ENCODE measurements at places on chromosomes 4 and X.

DNA sequence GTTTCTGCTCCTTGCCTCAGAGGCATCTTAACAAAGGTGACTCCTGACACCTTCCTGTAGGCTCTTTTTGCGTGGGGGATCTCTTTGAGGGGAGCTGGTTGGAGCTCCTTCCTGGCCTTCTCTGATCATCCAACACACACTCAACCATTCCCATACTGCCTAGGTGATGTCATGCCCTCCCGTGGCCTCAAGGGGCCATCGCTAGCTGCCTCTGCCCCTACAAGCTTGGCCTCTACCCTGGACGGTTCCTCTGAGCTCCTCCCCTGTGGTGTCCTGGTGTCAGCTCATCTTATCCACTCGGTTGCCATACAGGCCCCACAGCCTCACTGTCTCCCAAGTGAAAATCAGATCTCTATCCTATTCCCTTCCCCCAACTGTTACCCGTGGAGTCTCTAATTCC, 13.7 kb upstream of the ZNF185 start:
- no peak for DNase-seq

DNA sequence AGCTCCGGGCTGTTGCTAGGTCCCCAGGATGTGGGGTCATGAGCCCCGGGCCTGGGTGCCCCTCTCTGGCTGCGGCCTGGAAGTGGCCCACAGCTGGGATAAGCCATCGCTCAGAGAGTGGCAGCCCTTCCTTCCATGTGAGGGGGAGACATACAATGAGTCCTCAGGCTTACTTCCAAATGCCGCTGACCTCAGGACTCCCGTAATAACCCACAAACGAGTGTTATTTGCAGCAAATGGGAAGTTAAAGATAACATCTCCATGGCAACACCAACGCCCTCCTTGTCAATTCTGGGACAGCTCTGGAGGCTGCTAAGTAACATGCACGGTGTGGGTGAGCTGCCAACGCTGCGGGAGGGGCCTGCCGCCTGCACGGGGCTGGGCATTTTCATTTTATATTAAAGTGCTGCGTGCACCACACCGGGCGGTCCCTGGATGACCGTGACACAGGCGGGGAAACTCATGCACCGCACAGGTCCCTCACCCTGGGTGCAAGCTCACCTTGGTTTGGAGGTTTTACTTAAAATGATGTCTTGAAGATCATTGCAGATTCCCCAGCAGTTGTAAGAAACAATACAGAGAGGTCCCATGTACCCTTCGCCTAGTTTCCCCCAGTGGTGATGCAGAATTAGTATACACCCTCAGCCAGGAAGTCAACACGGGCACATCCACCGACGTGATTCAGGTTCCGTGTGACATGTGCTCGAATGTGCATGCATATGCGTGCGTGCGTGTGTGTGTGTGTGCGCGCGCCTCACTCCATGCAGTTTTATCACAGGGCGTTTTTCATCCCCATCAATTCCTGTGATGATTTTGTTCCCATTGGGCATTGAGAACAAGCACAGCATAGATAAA, 79.4 kb downstream of the ABLIM2 start:
- DNase-seq, result no peak

- DNase-seq, result peak; percentile 44
Measured at GRCh38 chr4:99816545-99817308, at the start of gene DAPP1. Gene DAPP1 (plus strand): TSS chr4:99816827. CDS start chr4:99816914, 87 bp downstream.

DNA sequence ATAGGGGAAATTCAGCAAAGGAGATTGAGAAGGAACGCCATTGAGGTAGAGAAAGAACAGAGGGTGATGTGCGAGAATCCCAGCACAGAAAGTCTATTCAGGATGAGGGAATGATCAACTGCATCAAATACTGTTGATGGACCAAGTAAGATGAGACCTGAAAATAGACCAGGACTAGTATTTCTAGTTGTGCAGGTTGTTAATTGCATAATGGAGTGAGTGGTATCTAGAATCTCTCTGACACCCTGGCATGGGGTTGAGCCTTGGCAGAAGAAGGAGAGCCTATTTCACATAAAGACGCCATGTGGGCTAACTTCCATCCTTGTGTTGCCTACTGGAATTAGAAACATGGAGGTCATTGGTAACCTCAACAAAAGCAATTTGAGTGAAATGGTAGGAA, 135.6 kb downstream of the TMEM164 start:
- DNase-seq, result no peak

- DNase-seq, result no peak
Measured at GRCh38 chr4:169859366-169860216, 101.8 kb upstream of the HPF1 start.

- DNase-seq, result no peak
Measured at GRCh38 chrX:56783450-56783831, 54.4 kb downstream of the NBDY start.

DNA sequence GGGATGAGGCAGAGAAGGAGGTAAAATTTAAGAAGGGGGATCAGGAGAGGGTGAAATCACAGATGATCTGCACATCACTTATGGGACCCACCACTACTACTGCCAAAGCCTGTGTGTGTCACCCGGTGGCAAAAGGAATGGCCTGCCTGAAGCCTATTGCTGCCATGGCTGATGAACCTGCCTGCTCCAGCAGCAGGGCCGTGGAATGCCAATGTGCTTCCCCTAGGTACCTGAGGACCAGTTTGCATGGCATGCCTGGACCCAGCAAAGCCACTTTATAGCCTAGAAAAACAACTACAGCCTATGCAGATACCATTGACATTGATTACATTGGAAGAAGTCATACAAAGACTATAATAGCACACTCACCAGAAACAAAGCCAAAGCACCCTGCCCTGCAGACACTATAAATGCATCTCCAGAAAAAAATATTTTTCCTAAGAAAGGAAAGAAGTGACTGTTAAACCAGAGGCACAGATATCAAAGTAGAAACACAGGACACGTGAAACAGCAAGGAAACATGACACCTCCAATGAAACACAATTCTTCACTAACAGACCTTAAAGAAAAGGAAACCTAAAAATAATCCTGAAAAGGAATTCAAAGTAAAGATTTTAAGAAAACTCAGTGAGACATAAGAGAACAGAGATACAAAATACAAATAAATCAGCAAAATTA, 680.7 kb upstream of the GRID2 start:
- DNase-seq, result no peak

DNA sequence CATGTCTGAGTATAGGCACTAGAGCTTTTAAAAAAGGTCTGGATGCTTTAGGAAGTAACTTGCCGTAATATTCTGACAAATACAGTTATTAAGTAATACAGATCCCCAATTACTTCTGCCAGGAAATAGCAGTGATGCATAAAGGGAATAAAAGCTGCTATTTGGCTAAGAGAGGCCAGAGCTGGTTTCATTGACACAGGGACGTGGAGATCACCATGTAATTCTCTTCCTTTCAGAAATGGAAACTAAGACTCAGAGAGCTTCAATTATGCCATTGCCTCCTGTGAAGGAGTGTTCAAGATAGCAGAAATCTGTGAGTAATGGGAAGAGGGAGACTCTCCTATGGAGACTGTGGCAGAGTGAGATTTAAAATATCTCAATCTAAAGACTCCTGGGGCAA, 238.1 kb downstream of the SLITRK2 start:
- DNase-seq, result no peak

DNA sequence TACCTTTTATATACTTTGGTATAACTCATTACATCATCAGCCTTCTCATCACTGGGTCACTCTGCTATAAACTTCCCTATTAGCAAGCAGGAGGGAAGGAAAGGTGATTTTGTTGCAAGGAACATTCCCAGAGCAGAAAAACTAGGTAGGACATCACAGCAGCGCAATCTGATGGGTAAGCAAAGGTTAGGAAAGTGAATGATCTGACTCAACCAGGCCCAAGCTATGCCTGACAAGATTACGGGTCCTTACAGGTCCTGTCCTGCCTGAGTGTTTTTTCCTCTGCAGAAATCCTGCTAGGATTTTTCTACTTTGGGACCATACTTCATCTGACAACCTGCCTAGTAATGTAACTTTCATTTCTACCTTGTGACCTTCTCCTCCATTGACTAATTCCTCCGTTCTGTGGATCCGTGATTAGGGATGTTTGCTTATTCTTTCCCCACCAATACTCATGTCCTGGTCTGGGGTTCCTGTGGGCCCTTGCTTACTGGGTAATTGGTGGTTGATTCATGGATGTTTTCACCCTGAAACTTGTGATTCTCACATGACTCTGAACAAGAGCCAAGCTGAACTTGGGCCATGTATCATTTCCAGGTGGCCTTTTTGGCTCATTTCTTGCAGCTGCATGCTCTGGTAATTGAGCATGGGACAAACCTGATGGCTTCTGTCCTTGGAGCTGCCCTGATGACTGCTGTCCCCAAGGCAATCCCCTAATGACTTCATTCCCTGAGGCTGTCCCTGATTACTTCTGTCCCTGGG, 111.9 kb upstream of the KIT start:
- DNase-seq, result no peak

- no peak for DNase-seq
Measured at GRCh38 chrX:104342065-104342464, 87.3 kb upstream of the ESX1 start.

- DNase-seq, result no peak
Measured at GRCh38 chr4:143362349-143363046, 25.8 kb downstream of the GAB1 start.

- DNase-seq, result no peak
Measured at GRCh38 chr4:128930051-128930450, 120.6 kb downstream of the JADE1 start.

- DNase-seq, result no peak
Measured at GRCh38 chrX:100379388-100379986, 30.6 kb downstream of the PCDH19 start.

DNA sequence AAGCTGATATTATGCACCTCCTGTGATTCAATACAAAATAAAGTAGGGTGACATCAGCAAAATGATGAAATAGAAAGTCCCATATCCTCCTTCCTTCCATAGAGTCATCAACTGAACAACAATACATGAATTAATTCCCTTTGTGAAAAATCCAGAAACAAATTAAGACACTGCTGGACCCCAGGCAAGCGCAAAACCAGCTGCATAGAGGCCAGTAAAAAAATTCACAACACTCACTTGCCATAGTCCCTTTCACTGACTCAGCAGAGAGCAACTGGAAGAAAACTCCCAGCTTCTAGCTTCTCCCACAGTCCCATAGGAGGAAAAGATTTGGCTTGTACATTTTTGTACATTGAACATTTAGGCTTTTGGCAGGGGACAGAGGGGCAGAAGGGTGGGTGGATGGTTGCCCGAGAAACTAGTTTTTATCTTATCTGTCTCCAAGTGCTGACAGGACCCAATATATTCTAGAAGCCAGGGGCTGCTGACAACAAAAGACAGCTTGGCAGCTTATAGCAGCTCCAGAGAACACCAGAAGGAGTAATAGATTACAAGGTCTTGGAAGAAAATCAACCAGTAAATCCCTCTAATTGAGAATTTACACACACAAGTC, 124.6 kb downstream of the NDST3 start:
- DNase-seq, result no peak

GRCh38 chr4:6437826-6438238, 34.6 kb downstream of the PPP2R2C start:
- no peak for DNase-seq

DNA sequence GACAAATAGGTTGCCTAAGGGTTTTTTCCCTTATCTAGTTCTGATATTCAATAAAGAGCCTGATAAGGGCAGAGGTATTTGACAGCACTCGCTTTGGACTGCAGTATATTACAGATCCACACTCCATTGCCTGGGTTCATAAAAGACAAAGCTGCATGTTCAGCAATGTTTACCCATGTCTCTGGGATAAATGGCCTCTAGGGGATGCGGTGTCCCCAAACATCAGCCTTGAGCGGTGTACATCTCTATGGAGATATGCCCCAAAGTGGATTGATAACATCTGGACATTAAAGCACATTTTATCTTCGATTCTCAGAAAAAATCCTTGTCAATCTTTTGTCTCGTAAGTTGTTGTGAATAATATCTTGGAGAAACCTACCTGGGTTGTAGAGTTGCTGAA, 660.8 kb upstream of the AADAT start:
- no peak for DNase-seq

DNA sequence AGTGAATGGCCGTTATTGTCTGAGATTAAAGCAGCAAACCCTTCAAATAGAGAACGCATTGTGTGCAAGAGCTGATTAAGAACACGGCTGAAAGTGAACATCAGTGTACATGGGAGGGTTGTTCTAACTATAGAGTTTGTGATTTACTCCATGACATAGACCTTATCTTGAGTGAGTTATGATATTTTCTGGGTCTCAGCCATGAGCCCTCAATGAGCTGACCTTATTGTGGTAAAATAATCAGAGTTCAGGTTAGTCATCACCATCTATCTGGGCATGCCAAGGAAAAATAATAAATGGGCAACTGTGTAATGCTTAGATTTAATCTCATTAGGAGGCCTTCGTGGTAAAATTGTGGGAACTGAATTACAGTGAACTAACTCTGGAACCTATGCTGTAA, 33.2 kb upstream of the CLDN24 start:
- no peak for DNase-seq

GRCh38 chrX:8147226-8147625, 23.8 kb downstream of the VCX2 start:
- DNase-seq, result no peak

DNA sequence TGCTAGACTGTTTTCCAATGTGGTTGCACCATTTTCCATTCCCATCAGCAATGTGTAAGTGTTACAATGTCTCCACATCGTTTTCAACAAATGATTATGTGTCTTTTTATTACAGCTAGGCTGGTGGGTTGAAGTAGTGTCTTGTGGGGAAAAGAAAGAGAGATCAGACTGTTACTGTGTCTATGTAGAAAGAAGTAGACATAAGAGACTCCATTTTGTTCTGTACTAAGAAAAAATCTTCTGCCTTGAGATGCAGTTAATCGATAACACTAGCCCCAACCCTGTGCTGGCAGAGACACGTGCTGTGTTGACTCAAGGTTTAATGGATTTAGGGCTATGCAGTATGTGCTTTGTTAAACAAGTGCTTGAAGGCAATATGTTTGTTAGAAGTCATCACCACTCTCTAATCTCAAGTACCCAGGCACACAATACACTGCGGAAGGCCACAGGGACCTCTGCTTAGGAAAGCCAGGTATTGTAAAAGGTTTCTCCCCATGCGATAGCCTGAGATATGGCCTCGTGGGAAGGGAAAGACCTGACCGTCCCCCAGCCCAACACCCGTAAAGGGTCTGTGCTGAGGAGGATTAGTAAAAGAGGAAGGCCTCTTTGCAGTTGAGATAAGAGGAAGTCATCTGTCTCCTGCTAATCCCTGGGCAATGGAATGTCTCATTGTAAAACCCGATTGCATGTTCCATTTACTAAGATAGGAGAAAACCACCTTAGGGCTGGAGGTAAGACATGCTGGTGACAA, 23.0 kb upstream of the UGT2B15 start:
- no peak for DNase-seq

- no peak for DNase-seq
Measured at GRCh38 chrX:8803326-8803725, 2.1 kb upstream of the FAM9A start.

DNA sequence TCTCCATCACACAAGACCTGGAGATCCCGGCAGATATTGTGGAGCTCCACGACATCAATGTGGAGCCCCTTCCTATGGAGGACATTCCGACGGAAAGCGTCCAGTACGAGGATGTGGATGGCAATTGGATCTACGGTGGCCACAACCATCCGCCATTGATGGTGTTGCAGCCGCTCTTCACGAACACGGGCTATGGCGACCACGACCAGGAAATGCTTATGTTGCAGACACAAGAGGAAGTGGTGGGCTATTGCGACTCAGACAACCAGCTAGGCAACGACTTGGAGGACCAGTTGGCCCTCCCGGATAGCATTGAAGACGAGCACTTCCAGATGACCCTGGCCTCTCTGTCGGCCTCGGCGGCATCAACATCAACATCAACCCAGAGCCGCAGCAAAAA, 717 bp downstream of the YY2 start:
- no peak for DNase-seq

GRCh38 chrX:109733613-109734083, 591 bp upstream of the ACSL4 start:
- no peak for DNase-seq
